Left ventricle myocardium inferior (tissue), 1 donor: ENCODE measurements at places on chromosomes 1 and 21.
A peak's percentile ranks its signal among the peaks of the same experiment; 100 is the strongest.

GRCh38 chr1:33641104-33641830 is 168.8 kb downstream of the ZSCAN20 start:
- H3K27ac ChIP-seq = no peak overlapping the region
- no peaks in the 10 kb centered on the region for H3K4me1 ChIP-seq
- no peak overlapping the region for H3K4me3 ChIP-seq

GRCh38 chr1:37498872-37499617 is 15.5 kb downstream of the MEAF6 start:
- peaks cover 46% of the 10 kb centered on the region for H3K36me3 ChIP-seq
- peaks cover 26% of the 10 kb centered on the region for H3K4me1 ChIP-seq
- no peak overlapping the region for H3K4me3 ChIP-seq
- H3K27ac ChIP-seq = peak overlapping the region; percentile 54

- H3K27ac ChIP-seq = no peak overlapping the region
Observed at GRCh38 chr1:56331207-56331891, 248.0 kb downstream of the PLPP3 start.

- peaks cover 81% of the 10 kb centered on the region for H3K4me1 ChIP-seq
- H3K36me3 ChIP-seq = peaks cover 11% of the 10 kb centered on the region
- DNase-seq = no peak
- no peaks in the 10 kb centered on the region for H3K27me3 ChIP-seq
Observed at GRCh38 chr1:101238031-101238628, 1.3 kb downstream of the S1PR1 start.

DNA sequence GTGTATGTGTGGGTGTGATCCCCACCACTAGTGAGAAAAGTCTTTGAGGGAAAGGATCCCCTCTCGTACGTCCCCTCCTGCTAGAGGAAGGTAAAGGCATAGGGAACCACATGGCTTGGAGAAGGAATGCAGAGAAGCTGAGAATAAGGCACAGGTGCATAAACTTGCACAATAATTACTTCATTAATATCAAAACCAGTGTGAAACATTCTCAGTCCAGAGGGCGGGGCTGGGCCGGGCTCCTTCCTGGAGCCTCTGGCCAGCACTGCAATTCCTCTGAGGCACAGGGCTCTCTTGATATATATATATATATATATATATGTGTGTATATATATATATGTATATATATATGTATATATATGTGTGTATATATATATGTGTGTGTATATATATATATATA is 162.6 kb downstream of the TSEN15 start:
- H3K36me3 ChIP-seq = no peaks in the 10 kb centered on the region
- no peak for DNase-seq
- no peak overlapping the region for H3K4me3 ChIP-seq
- no peaks in the 10 kb centered on the region for H3K27me3 ChIP-seq
- H3K27ac ChIP-seq = no peak overlapping the region

- peak overlapping the region; percentile 73 for H3K4me3 ChIP-seq
- peak; percentile 83 for DNase-seq
- peaks cover 39% of the 10 kb centered on the region for H3K4me1 ChIP-seq
Observed at GRCh38 chr1:212665241-212666115, 34.2 kb downstream of the BATF3 start.

GRCh38 chr21:42175110-42175710 is 43.7 kb upstream of the ABCG1 start:
- H3K27ac ChIP-seq = no peak overlapping the region
- no peaks in the 10 kb centered on the region for H3K36me3 ChIP-seq
- no peak for DNase-seq
- no peaks in the 10 kb centered on the region for H3K27me3 ChIP-seq
- H3K4me3 ChIP-seq = no peak overlapping the region

DNA sequence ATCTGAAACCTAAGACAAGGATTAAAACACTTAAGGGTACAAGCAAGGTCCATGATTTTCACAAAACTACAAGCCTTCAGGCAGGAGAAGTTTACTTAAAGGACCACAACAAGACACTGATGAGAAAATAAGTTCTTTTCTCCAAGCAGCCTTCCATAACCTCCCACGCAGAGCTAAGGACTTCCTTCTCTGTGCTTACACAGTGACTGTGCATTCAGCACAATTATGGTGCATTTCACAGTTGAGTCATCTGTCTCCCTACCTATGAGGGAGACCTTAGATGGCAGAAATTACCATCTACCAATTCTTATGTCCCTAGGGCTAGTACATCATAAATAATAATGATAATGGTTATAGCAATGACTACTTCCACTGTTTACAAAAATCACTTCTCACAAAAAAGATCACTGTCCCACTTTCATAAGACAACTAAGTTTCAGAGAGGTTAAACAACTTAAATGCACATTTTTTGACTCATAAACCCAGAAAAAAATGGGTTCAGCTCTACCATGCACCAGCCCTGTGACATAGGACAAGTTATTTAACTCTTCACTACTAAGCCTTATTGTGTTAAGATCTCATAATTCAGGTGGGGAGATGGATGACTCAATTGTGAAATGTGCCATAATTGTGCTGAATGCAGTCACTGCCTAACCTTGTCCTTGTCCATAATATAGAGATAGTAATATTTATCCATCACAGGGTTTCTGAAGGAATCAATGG is 45.3 kb downstream of the TARBP1 start:
- no peaks in the 10 kb centered on the region for H3K27me3 ChIP-seq
- H3K27ac ChIP-seq = no peak overlapping the region
- no peak overlapping the region for H3K4me3 ChIP-seq

DNA sequence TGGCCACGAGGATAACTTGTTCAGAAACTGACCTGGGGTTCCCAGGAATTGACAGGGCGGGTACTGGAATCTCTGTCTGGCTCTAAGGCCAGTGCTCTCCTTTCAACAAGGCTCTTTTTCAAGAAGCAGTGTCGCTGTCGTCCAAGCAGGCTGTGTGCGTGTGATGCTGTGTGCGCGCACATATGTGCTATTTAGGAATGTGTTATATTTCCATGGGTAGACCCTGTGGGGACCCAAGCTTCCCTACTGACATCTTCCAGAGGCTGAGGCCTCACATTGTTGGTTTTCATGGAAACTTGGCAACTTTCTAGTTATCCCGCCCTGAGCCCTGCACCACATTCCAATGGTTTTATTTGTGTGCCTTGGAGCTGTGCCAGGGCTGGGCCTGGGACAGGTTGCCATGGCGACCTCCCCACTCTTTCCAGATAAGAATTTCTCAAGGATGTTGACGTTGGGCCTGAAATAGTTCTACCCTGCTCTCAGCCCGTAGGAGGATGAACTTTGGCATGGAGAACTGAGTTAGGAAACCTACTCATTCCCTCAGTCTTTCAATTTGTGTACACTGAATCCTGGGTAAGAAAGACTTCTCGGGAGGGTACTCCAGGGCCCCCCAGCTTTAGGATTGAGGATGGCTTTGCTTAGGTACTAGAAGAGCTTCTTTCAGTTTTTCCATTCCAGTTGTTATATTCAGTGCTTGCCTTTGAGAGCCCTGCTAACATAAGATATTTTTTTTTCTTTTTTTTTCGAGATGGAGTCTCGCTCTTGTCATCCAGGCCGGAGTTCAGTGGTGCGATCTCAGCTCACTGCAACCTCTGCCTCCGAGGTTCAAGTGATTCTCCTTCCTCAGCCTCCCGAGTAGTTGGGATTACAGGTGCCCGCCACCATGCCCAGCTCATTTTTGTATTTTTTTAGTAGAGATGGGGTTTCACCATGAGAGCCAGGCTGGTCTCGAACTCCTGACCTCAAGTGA is 38.8 kb upstream of the SRSF10 start:
- H3K4me3 ChIP-seq = peak overlapping the region; percentile 34
- H3K36me3 ChIP-seq = no peaks in the 10 kb centered on the region
- no peaks in the 10 kb centered on the region for H3K27me3 ChIP-seq
- peaks cover 83% of the 10 kb centered on the region for H3K4me1 ChIP-seq

DNA sequence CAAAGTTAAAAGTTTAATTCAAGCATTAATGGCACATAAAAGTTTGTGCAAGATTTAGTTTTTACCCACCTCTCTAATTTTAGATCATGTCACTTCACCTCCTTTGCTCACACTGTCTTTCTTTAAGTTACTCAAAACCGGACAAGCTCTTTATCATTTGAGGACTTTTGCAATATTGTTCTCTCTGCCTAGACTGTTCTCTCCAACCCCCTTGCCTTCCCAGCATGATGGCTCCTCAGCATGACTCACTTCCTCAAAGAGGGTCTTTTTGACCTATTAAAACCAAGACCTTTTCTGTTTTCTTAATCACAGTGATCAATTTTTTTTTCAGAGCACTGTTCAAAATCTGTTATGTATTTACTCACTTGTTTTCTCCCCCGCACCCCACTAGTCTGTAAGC is 61.3 kb downstream of the XKR8 start:
- peaks cover 31% of the 10 kb centered on the region for H3K36me3 ChIP-seq
- no peak overlapping the region for H3K4me3 ChIP-seq
- DNase-seq = no peak
- H3K27me3 ChIP-seq = no peaks in the 10 kb centered on the region
- no peak overlapping the region for H3K27ac ChIP-seq

- no peak overlapping the region for H3K27ac ChIP-seq
- no peaks in the 10 kb centered on the region for H3K36me3 ChIP-seq
- no peak for DNase-seq
- H3K27me3 ChIP-seq = no peaks in the 10 kb centered on the region
- H3K4me1 ChIP-seq = peaks cover 29% of the 10 kb centered on the region
- H3K4me3 ChIP-seq = no peak overlapping the region
Observed at GRCh38 chr1:66401244-66401643, 132.7 kb upstream of the SGIP1 start.

DNA sequence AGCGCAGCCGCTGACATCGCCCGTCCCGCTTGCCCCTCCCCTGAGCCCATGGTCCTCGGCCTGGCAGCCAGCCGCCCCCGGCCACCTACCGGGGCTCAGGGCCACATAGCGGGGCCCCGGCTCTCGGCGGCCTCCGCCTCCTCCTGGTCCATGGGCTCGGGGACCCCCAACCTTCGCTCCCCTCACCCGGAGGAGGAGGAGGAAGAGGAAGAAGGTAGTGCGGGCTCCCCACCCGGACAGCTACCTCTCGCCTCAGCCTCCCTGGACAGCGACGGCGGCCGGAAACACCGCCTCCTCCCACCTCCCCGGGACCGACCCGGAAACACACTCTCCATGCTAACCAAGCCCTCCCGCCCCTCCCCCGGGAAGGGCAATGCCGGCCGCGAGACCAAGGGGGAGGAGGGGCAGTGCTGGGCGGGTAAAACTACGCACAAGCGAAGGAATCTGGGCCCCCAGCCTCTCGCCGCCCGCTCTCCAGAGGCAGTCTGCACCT is at the start of gene KIAA0319L:
Gene KIAA0319L (minus strand): TSS at position 286 of the 493 bp plus-strand sequence. CDS start 2,912 bp downstream, outside the sequence.
- peak within 1 kb of the TSS; percentile 85 for H3K4me3 ChIP-seq
- peak; percentile 90 for DNase-seq
- peaks cover 23% of the 10 kb centered on the region for H3K36me3 ChIP-seq
- H3K27me3 ChIP-seq = no peaks in the 10 kb centered on the region
- H3K27ac ChIP-seq = peak within 1 kb of the TSS; percentile 99
- H3K4me1 ChIP-seq = peaks cover 88% of the 10 kb centered on the region

GRCh38 chr1:90761781-90762589 is 44.9 kb upstream of the BARHL2 start:
- no peaks in the 10 kb centered on the region for H3K36me3 ChIP-seq
- no peak overlapping the region for H3K4me3 ChIP-seq
- no peak for DNase-seq
- no peaks in the 10 kb centered on the region for H3K4me1 ChIP-seq
- H3K27ac ChIP-seq = no peak overlapping the region

GRCh38 chr1:239511875-239512274 is 125.5 kb downstream of the CHRM3 start:
- no peak for DNase-seq
- no peak overlapping the region for H3K27ac ChIP-seq
- no peaks in the 10 kb centered on the region for H3K4me1 ChIP-seq

- DNase-seq = no peak
- no peak overlapping the region for H3K4me3 ChIP-seq
- no peak overlapping the region for H3K27ac ChIP-seq
- H3K4me1 ChIP-seq = peaks cover 29% of the 10 kb centered on the region
- peaks cover 4% of the 10 kb centered on the region for H3K36me3 ChIP-seq
- H3K27me3 ChIP-seq = no peaks in the 10 kb centered on the region
Observed at GRCh38 chr21:25916226-25916625, 181.5 kb downstream of the GABPA start.

GRCh38 chr1:42041031-42041430 is 112.2 kb upstream of the GUCA2B start:
- no peak overlapping the region for H3K4me3 ChIP-seq
- H3K27me3 ChIP-seq = no peaks in the 10 kb centered on the region
- H3K27ac ChIP-seq = no peak overlapping the region
- DNase-seq = no peak
- peaks cover 11% of the 10 kb centered on the region for H3K4me1 ChIP-seq
- no peaks in the 10 kb centered on the region for H3K36me3 ChIP-seq

GRCh38 chr1:211831558-211832323 is 1.2 kb upstream of the LPGAT1 start:
- no peak overlapping the region for H3K27ac ChIP-seq
- DNase-seq = no peak
- peaks cover 40% of the 10 kb centered on the region for H3K4me1 ChIP-seq
- peak overlapping the region; percentile 81 for H3K4me3 ChIP-seq

DNA sequence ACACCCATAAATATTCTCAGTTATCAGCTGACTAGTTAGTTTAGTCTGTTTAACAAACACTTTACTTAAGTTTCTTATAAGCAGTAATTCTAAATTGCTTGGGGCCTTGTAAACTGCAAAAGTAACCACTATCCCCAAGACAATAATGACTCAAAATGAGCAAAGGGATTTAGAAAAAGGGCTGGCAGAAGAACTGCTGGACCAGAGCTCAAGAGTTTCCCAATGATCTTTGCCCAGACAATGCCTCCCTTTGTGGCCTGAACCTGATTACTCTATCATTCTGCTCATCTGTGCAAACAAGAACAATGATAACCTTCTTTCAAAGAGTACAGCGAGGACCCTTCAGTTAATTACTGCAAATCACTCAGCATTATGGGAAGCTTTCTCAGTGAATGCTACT is 123.5 kb downstream of the TIAM1 start:
- peak overlapping the region; percentile 54 for H3K27ac ChIP-seq
- H3K4me1 ChIP-seq = peaks cover 9% of the 10 kb centered on the region
- no peaks in the 10 kb centered on the region for H3K36me3 ChIP-seq
- no peak for DNase-seq

- H3K36me3 ChIP-seq = no peaks in the 10 kb centered on the region
- no peak overlapping the region for H3K4me3 ChIP-seq
- no peak for DNase-seq
- H3K27me3 ChIP-seq = no peaks in the 10 kb centered on the region
Observed at GRCh38 chr1:91075233-91076135, 53.6 kb upstream of the ZNF644 start.

DNA sequence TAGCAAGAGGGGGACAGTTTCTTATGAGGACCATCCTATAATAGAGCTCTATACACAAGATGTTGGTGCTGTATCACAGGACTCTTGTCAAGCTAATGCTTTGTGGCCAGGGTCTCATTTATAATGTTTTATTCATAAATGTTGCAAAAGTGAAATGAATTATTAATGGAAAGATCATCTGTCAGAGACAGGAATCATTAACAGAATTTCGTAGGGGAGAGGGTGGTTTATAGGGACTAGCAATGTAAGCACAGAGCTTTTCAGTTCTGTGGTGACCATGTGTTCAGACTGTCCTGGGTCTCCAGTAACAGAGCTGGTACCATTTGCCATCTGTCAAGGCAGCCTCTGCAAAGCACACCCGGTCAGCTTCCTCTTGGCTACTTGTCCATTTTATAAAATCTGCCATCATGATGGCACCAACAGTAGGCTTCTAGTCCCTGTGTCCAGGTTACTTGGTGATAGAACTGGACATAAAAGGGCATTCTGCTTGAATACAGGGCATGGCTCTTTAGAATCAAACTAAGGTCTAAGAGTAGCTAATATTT is 36.2 kb downstream of the LPAR3 start:
- DNase-seq = no peak
- peaks cover 24% of the 10 kb centered on the region for H3K4me1 ChIP-seq
- H3K4me3 ChIP-seq = no peak overlapping the region
- H3K27ac ChIP-seq = no peak overlapping the region
- no peaks in the 10 kb centered on the region for H3K27me3 ChIP-seq
- no peaks in the 10 kb centered on the region for H3K36me3 ChIP-seq
